ENCODE measurements at places on chromosomes 13 and 19. TPM values are rescaled to one million over a fixed set of nuclear protein-coding genes. Genes with fewer than 3 reads are reported as not detected.

Gene STX10
- total RNA-seq = 18.3 TPM

DNA sequence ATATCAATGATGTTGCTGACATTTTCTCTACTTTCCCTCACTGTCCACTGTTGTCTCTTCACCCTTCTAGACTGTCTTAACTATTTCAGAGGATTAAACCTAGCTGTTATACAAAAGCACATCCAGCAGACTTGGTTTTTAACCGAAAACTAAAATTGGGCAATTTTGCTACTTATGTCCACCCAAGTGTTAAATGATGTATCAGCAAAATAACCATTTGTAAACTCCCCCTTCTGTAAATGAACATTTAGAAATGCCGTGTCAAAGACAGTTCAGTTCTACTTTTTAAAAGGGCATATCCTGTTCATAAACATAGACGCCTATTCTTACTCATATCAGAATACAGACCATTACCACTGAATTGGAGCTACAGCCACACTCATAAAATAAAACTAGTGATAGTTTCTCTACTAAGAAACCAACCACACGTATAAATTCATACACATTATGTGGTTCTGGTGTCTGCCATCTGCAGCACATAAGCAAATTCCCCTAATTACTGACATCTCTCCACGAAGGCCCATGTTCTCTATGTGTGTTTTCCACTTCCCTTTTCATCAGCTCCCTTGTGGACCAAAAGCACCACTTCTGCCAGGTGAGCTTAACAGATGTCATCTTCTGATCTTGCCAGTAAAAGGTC, 1091.8 kb downstream of the PCDH9 start:
- no peak for DNase-seq

GRCh38 chr19:8367327-8368001, 3.5 kb downstream of the ANGPTL4 start:
- peak; percentile 82 for DNase-seq

DNA sequence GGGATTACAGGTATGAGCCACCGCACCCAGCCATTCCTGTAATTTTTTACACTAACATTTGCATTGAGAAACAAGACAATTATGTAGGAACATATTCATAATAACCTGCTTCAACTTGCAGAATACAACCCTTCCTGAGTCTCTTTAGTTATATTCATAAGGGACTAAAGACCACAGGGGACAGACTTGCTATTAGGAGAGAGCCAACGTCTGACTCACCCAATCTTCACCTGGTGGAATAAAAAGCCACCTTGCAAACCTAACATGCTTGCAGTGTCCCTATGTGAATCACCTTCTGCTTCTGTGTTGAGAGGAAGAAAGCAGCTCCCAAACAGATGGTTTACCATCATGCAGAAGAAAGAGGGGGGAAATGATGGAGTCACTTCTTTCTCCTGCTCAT, 456.1 kb downstream of the PCDH9 start:
- DNase-seq = no peak

GRCh38 chr19:5480427-5480836, 25.2 kb downstream of the ZNRF4 start:
- no peak for DNase-seq

Gene ZNF729
- total RNA-seq = not detected

DNA sequence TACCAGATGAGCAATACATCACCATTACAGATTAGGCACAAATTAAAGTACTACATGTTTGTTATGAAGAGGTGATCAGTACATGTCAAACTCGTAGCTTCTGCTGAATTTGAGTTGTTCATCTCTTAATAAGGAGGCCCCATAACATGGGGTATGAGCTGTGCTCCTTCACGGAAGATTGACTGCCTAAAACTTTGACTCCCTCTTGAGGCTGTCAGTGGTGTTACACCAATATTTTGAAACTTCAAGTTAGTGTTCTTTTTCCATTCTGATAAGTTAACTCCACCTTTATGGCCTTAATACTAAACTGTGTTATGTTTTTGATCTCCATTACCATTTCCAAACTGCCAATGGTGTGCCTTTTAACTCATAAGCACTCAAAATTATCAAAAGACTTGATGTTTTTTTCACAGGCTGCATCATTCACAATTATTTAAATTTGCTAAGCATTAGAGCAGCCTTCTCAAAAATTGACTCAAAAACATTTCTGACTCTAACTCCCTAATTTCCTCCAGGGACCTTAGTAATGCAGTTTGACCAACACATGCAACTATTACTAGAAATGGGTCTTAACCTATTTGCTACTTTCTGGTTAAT, 1591.5 kb downstream of the PCDH9 start:
- no peak for DNase-seq

Gene ARHGAP33
- total RNA-seq = 52.6 TPM

Gene ANKRD24
- 8.2 TPM for total RNA-seq

DNA sequence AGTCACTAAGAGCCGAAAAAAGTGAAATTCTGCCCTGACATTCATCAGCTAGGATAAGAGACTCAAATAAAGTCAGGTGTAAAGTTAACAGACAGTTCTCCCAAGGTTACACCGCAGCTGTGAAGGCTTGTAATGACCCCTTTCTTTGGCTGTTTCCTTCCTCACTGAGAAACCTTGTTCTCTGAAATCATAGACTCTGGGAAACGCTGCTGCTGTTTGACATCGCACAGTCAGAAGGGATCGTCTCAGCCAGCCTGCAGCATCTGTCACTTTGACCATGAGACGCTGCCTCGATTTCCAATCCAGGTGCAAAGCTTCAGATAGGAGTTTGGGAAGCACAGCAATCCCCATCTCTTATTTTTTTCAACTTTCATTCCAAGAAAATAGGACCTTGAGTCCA, 678 bp downstream of the BCAT2 start:
- peak; percentile 32 for DNase-seq

- DNase-seq = no peak
Measured at GRCh38 chr13:96710166-96710862, 284.0 kb downstream of the OXGR1 start.

DNA sequence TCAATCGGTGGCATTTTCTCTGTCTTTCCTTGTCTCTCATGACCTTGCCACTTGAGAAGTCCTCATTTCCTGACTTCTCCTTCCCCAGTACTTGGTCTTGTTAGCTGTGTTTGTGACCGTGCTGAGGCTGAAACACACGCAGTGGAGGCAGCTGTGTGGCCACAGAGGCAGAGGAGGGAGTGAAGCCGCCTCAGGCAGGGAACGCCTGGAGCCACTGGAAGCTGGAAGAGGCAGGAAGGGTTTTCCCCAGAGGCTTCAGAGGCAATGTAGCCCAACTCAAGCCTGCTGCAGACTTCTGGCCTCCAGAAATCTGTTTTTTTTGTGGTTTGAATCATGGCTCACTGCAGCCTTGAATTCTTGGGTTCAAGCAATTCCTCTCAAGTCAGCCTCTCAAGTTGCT, 29.2 kb upstream of the ARGLU1 start:
- no peak for DNase-seq

Gene CYP2A7
- not detected for total RNA-seq

DNA sequence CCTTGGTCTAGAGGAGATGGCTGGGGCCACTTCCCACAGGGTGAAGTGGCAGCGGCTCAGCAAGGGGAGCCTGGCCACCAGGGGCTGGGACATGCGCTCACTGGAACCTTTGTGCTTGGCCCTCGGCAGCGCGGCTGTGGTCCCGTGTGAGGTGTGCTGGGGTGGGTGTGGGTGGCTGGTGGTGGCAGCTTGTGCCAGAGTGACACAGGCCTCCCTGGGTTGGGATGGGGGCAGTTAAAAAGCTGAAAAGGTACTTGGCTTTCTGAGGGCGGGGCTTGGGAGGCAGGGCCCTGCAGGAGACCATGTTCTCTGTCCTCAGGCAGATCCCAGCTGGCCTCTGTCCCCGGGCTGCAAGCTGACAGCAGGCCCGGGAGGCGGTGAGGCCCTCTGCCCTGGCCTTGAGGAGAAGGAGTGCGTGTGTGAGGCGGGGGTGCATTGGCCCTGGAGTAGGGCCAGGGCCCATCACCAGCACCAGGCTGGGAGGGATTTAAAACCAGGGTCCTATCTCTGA, 17.3 kb downstream of the MPND start:
- no peak for DNase-seq

DNA sequence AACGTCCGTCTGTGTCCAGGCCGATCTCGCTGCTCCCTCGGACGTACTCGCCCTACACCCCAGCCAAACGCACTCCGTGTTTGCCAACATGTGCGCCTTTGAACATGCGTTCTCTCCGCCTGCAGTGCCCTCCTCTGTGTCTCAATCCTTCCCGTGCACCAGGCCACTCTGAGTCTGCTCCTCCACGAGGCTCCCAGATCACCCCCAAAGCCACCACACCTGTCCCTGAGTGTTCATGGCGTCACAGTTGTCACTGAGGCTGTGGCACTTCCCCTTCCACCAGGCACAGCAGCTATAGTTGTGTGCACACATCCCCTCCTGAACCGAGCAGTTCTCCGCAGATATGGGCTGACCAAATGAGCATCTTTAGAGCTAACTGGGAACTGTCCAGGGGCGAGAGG, 35.6 kb downstream of the RASA3 start:
- DNase-seq = no peak

DNA sequence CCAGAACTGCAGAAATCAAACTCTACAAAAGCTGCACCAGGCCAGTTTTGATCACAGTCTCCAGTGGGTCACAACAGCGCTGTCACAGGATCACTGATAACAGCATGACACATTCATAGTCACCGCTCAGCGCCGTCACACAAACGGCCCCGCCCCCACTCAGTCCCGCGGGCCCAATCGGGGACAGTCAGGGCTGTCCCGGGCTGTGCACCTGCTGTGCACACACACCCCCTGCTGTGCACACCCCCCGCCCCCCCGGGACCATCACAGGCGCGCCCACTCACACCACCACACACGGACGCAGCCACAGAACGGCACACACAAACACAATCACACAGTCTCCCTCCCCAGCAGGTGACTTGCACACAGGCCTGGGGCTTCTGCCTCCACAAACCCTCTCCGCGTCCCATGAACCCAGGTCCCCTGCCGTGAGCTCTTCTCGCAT, 435 bp upstream of the ZNF382 start:
- DNase-seq = peak; percentile 78

DNA sequence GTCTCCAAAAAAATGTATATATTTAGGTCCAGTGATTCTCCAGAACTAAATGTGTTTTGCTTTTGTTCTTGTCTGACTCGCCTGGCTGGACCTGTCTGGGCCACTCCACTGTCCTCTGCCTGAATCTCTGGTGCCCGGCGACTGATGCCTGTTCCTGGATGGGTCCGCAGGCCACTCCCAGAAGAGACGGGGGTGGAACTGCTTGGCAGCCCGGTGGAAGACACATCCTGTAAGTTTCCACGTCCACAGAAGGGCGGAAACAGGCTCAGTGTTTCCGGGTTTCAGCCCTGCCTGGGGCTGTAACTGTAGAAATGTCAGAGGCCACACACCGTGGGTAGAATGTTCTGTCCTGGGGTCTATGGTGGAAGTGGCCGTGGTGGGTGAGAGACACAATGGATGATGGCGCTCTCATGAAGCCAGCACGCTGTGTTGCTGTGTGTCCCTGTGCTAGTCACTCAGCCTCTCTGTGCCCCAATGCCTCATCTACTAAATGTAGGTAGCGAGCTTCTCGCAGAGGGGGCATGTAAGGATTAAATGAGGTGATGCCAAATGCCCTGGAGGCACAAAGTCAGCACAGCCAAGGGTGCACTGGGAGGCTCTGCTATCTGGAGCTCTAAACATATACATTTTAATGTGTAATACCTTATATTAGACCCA, 22.0 kb downstream of the ATCAY start:
- no peak for DNase-seq

- peak; percentile 51 for DNase-seq
Measured at GRCh38 chr19:7535998-7536695, 630 bp downstream of the PNPLA6 start.

- DNase-seq = peak; percentile 50
Measured at GRCh38 chr19:30228835-30229524, 143.2 kb upstream of the ZNF536 start.

Data from frontal cortex (tissue), 4 donors.